ENCODE measurements at places on chromosomes 13 and 19.

DNA sequence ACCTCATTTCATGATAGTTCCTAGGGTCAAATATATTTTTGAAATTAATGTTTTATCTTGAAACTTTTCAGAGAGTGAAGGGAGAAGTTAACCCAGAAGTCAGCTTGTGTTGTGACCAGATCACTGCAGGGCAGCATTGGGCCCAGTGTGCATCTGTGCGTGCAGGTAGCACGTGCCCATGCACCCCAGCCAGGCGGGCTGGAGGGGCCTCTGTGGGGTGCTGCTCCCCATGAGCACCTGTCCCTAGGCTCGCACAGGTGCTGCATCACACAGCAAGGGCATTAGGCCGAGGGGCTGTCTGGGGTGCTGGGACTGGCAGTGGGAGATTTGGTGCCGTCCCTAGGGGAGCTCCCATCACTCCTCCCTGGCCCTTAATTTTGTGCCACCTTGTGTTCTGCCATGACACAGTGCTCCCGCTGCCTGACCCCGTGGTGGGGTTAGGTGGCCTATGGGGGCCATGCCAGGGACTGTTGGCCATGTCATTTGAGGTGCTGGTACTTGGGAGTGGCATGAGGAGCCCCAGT lies 13.1 kb downstream of the UPF1 start:
- DNase-seq: no peak

DNA sequence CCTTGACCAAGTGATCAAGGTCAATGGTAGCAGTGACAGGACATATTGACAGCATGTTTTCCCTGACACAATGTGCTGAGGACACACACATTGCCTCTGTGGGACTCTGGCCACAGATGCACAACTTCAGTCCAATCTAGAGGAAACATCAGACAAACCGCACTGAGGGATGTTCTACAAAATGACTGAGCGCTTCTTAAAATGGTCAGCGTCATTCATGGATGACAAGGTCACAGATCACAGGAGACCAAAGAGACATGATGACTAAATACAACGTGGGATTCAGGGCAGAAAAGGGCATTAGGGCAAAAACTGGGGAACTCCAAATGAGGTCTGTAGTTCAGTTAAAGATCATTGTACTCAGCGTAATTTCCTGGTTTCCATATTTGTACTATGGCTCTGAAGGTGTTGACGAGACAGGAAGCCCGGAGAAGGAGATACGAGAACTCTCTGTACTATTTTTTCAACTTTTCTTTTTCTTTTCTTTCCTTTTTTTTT lies 20.6 kb downstream of the PBX4 start:
- peak; percentile 90 for DNase-seq

DNA sequence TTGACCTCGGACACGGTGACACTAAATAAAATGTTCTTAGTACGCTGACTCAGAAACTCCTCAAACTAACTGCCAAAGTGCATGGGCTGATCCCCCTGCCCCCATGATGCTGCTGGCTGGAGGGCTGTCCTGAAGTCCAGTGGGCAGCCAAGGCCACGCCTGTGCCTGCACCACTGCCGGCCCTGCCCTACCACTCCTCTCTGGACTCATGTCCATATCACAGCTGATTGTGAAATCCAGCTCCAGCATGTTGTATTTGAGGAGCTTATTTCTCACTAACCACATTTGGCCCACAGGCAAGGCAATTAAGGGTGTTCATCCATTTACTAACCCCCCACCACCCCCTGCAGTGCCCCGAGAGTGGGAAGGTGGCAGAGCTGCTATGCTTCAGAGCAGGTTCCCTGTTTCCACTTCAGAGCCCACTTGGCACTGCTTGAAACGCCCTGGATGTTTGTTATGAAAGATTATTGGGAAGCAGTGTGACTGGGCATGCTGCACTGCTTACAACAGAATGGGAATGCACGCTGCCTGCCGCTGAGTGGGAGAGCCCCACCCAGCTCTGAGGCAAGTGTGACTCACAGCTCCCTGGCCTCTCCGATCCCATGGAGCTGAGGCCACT lies 114.0 kb downstream of the UQCRFS1 start:
- DNase-seq: no peak

DNA sequence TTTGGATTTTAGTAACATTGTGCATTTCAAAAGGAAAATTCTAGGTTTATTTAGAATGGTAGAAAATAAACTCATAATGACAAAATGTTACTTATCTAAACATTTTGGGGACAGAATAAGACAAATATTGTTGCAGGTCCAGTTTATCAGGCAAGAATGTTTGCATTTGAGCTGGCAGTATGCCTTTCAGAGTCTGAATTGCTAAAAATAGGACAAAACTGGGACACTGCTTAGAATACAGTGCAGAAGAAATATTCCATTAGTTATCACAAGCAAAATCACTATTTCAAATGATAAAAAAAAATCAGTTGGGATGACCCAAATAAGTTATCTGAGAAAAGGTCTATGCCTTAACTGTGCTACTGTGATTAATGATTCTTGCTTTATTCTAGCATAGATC lies 870.3 kb upstream of the MIR17HG start:
- DNase-seq: no peak

DNA sequence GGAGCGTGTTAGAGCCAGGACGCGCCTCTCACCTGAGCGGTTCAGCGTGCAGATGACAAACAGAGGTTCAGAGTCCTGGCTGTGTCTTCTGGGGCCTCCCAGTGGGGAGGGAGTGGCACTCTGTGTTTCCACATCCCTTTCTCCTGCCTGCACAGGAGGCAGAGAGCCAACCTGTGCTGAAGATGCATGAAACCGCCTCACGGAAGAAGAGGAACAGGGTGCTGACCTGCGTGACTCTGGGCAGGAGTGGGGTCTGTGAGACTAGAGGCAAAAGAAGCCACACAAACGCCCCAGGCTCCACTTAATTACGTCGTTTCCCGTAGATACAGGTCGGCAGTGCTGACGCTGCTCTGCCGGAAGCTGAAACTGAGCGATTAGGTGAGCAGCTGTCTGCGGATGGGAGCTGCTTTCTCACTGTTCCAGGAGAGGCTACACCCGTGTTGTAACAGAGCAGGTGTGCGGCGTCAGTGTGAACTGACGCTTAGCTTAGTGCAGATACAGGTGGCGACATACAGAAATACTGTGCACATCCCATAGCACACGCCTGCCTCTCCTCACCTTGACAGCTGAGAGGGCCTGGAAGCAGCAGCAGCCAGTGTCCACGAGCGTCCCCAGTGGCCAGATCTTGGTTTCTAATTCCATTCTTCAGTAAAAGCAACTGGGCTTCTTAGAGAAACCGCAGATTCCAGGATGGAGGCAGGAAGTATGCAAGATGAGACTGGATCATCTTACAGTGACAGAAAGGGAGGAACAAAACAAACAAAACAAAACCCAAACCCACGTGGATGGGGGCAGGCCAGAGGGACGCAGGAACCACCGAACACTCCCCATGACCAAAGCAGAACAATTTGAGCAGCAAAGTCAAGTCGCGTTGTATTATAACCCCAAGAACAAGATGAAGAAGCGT lies 37.7 kb upstream of the MCF2L start:
- no peak for DNase-seq

DNA sequence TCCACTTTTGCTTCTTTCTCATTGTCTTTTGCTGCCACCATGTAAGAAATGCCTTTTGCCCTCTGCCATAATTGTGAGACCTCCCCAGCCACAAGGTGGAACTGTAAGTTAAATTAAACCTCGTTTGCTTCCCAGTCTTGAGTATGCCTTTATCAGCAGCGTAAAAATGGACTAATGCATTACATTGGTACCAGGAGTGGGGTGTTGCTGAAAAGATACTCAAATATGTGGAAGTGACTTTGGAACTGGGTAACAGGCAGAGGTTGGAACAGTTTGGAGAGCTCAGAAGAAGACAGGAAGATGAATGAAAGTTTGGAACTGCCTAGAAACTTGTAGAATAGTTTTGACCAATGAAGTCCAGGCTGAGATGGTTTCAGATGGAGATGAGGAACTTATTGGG lies 115.2 kb downstream of the B3GLCT start:
- DNase-seq: no peak

DNA sequence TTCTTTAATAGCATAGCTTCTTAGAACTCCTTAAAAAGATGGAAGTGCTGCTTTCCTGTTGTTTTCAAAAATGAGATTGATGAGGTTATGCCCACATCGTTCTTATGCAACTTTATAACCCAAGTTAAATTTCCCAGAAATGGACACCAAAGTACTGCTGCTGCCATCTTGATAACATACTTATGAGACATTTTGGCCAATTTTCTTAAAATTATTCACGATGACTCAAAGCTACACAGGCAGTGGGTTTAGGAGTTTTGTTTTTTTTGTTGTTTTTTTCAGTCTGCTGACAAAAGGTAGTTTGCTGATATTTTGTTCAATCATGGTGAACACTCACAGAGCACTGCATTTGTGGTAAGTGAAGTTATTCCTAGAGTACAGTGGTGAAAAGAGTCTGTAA lies 54.9 kb upstream of the RFC3 start:
- DNase-seq: no peak

DNA sequence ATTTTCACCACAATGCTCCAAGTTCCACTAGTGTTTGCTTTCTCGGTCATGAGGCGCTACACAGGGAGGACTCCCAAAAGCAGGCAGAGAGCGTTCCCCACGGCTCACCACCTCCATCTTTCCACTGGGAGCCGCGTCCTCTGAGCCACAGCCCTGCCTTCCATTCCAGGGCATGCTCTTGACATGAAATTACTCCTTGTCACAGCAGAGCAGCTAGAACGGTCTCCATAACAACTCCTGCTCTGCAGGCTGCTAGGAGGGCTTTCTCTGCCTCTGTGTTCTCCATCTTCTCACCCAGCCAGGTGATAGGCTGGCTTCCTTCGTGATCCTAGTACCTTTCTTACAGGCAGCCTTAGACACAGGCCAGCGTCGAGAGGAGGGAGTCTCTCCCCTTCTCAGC lies 171.8 kb upstream of the UBL3 start:
- DNase-seq: no peak

DNA sequence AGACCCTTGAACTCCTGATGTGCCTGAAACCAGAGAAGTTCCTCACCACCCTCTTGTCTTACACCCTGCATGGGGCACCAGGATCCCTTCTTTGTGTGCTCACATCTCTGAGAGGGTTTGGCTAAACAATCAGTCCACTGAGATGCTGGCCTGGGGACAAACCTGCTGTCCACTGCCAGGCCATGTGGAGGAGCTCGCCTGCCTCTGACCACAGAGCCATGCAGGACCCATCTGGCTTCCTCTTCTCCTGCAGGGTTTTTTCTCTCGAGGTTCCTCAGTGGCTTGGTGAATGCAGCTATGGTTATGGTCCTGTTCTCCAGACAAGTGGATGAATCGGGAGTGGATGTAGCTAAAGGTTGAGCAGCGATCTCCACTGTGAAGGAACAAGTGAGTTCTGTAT lies 49.1 kb upstream of the MEDAG start:
- DNase-seq: no peak

- no peak for DNase-seq
Observed at GRCh38 chr13:110206185-110206584, 100.8 kb downstream of the COL4A1 start.

DNA sequence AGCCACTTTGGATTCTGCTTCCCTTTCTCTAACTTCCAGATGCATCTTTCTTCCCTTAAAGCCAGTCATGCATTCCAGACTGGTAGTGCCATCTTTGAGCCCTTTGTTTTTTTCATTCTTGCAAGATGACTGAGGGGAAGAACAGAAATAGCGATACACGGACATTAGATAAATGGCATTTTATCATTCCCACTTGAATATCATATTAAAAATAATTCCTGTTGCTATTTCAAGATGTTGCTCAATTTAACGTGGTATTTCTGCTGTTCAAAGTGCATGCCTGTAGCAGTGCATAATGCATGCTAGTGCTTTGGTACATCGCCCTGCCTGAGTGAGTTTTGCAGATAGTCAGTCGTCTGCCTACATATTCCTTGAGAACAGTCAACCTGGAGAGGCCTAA lies 140.6 kb upstream of the FRY start:
- DNase-seq: no peak

DNA sequence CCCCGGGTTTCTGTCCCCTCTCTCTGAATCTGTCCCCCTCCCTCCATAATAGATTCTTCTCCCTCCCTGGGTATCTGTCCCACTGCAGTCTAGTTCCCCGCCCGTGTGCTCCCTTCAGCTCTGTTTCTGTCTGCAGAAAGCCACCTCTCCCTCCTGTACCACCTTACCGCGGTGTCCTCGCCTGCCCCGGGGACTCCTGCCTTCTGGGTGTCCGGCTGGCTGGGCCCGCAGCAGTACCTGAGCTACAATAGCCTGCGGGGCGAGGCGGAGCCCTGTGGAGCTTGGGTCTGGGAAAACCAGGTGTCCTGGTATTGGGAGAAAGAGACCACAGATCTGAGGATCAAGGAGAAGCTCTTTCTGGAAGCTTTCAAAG lies 1.3 kb downstream of the FCGRT start:
- DNase-seq: no peak

- no peak for DNase-seq
Observed at GRCh38 chr19:18746401-18747325, 44.4 kb downstream of the COMP start.

DNA sequence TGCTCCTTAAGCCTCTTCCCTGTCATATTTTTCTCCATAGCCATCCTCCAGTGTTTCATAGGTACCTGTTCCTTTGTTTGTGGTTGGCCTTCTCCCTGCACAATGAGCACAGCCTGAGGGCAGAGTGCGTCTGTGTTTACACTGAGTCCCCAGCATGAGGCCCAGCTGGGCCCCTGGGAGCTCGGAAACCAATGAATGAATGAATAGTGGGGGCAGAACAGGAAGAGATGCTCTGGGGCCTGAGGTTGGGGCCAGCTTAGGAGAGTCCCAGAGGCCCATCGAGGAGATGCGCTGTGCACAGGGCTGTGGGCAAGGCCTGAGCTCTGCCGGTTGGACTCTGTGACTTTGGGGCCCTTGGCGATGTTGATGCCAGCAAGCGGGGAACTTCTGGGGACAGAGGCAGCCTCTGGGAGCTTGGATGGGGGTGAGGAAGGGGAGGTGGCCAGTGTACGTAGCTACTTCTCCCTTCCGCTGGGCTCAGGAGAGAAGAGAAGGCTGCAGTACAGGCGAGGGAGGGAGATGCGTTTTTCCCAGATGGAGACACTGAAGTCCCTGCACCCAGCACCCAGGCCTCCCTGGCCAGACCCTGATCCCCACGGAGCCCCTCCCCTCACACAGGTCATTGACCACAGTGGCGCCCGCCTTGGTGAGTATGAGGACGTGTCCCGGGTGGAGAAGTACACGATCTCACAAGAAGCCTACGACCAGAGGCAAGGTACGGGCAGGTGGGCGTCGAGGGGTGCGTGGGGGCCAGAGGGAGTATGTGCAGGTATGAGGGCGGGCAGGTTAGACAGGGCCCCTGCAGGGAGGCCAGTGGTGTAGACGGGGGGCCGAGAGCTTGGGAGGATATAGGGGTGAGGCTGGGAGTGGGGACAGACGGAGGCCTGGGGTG lies 5.1 kb downstream of the TBCB start:
- no peak for DNase-seq

GRCh38 chr19:53132141-53132991 lies at the start of gene ZNF415:
Gene ZNF415, minus strand, starts transcription at chr19:53132910. Its CDS starts 10,234 bp downstream, at chr19:53122676.
- no peak for DNase-seq

DNA sequence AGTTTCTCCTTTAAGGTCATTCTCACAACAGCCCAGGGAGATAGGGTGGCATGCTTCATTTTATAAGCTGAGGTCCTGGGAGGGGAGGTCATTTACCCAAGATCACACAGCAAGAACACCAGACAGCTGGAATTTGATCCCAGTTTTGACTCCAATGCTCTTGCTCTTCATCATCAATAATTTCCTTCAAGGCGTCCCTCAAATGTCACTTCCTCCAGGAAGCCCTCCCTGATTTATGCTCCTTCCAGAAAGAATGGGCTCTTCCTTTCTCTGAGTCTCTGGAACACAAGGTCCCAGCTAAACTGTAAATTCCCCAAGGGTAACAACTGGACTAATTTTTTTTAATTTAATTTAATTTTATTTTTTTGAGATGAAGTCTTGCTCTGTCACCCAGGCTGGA lies 4.7 kb upstream of the DHX34 start:
- DNase-seq: no peak

GRCh38 chr13:26186118-26186870 lies 35.8 kb downstream of the RNF6 start:
- peak; percentile 89 for DNase-seq
